Renal pelvis (tissue), 12 donors: ENCODE measurements at places on chromosomes 2 and 18. TPM values are rescaled to one million over a fixed set of nuclear protein-coding genes. Genes with fewer than 3 reads are reported as not detected.

The DCC gene
- polyA plus RNA-seq = 4.0 TPM

The LRRTM1 gene
- 24.0 TPM for polyA plus RNA-seq

The ZFAND2B gene
- 51.8 TPM for polyA plus RNA-seq

The PLEKHM3 gene
- polyA plus RNA-seq = 12.1 TPM

The AFF3 gene
- polyA plus RNA-seq = 25.5 TPM

The DSG3 gene
- polyA plus RNA-seq = not detected

The ANKRD23 gene
- polyA plus RNA-seq = 7.3 TPM

The ACTR1B gene
- polyA plus RNA-seq = 67.4 TPM

The SCN3A gene
- 0.44 TPM for polyA plus RNA-seq

The CD8B2 gene
- polyA plus RNA-seq = 0.73 TPM

The CNTNAP5 gene
- not detected for polyA plus RNA-seq

The TUBB8B gene
- 1.3 TPM for polyA plus RNA-seq

The C2orf80 gene
- polyA plus RNA-seq = 0.96 TPM

The GDF7 gene
- 4.7 TPM for polyA plus RNA-seq

The CHN1 gene
- polyA plus RNA-seq = 19.9 TPM

The UNC80 gene
- polyA plus RNA-seq = 1.3 TPM

The GAD1 gene
- polyA plus RNA-seq = 1.2 TPM

The ONECUT2 gene
- 0.09 TPM for polyA plus RNA-seq

The EVX2 gene
- 0.01 TPM for polyA plus RNA-seq

The TUBA3D gene
- polyA plus RNA-seq = 0.53 TPM

The ANXA4 gene
- 283 TPM for polyA plus RNA-seq

The TTC31 gene
- 36.0 TPM for polyA plus RNA-seq

The ALPP gene
- polyA plus RNA-seq = not detected

The SRD5A2 gene
- polyA plus RNA-seq = 0.08 TPM

The ADAM23 gene
- 5.6 TPM for polyA plus RNA-seq

The OTOS gene
- polyA plus RNA-seq = not detected

The ZBTB7C gene
- 16.8 TPM for polyA plus RNA-seq

The DHRS9 gene
- 0.58 TPM for polyA plus RNA-seq

The PXDN gene
- polyA plus RNA-seq = 188 TPM

The TXNDC2 gene
- 0.07 TPM for polyA plus RNA-seq

The PKDCC gene
- 354 TPM for polyA plus RNA-seq

The ACKR3 gene
- 56.8 TPM for polyA plus RNA-seq

The PFN4 gene
- polyA plus RNA-seq = 3.5 TPM

The SCN9A gene
- polyA plus RNA-seq = 1.4 TPM

The MOB4 gene
- polyA plus RNA-seq = 38.1 TPM

The CRYGD gene
- not detected for polyA plus RNA-seq

The SLC5A7 gene
- 0.53 TPM for polyA plus RNA-seq

The GMCL1 gene
- 34.2 TPM for polyA plus RNA-seq

The OSR1 gene
- polyA plus RNA-seq = 4.4 TPM

The SLC5A6 gene
- 46.6 TPM for polyA plus RNA-seq

The FLACC1 gene
- polyA plus RNA-seq = 4.8 TPM

The UGT1A8 gene
- not detected for polyA plus RNA-seq

The ABCG5 gene
- polyA plus RNA-seq = 0.40 TPM

The ZRANB3 gene
- 11.1 TPM for polyA plus RNA-seq

The ALKAL2 gene
- 4.9 TPM for polyA plus RNA-seq

The PTPN18 gene
- polyA plus RNA-seq = 37.0 TPM

The ZNF892 gene
- polyA plus RNA-seq = 5.1 TPM

The DYNAP gene
- polyA plus RNA-seq = not detected

The RAB27B gene
- polyA plus RNA-seq = 3.6 TPM

The UGT1A9 gene
- 8.4 TPM for polyA plus RNA-seq

The PCARE gene
- 0.30 TPM for polyA plus RNA-seq

The PLGLB1 gene
- 14.1 TPM for polyA plus RNA-seq

The ATP8B1 gene
- polyA plus RNA-seq = 33.0 TPM

The TRIM43 gene
- not detected for polyA plus RNA-seq

The FIGN gene
- 12.6 TPM for polyA plus RNA-seq
